ENCODE measurements at places on chromosomes 7 and 10.

- DNase-seq, result no peak
Measured at GRCh38 chr7:138854115-138854645, 56.2 kb upstream of the ATP6V0A4 start.

DNA sequence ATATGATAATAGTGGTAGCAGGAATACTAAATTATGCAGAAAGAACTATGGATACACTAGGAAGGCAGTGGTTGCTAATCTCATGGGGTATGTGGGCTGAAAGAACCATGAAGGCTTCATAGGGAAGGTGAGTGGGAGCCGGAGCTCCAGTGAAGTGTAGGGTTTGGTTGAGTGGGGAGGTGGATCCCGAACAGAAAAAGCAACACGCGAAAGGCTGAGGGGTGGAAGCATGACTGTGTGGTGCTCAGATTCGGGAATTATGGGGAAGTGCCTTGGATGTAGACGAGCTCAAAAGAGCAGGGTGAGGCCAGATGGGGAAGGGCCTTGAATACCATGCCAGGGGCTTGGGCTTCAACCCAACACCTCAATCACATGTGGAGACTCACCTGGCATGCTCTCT is 715.1 kb downstream of the TYW1 start:
- DNase-seq, result no peak

GRCh38 chr7:45617166-45617565 is 43.0 kb downstream of the ADCY1 start:
- DNase-seq, result no peak

- no peak for DNase-seq
Measured at GRCh38 chr7:78175330-78176100, 376.9 kb downstream of the PHTF2 start.

DNA sequence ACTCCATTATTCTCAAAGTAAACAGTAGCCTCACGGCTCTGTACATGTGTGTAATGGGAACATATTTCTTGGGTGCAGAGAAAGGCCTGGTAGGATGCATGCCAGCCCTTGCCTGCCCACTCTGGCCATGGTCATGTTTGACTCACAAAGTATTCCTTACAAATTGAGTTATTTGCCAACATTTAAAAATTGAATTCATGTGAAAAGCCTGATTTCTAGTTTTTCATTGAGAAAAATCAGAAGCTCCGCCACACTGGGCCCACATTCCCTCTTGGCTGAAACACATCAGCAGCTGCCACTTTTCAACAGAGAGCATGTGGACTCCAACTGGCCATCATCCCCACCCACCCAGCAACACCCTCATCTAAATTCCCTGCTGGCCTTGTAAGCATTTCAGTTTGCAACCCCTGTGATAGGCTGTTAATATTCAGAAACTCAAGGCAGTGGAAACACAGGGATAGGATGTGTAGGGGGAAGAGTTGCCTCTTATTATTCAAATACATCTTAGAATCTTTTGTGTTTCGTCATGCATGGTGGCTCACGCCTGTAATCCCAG is 40.9 kb downstream of the CDH23 start:
- DNase-seq, result no peak
